Stimulated activated naive CD8-positive, alpha-beta T cell treated with anti-CD3 and anti-CD28 coated beads, Interleukin-15, Interleukin-2, amounts not matched to agents 100 U/mL and 50 U/mL, for 24 hours (primary cell): ENCODE measurements at places on chromosomes 2 and 18.

DNA sequence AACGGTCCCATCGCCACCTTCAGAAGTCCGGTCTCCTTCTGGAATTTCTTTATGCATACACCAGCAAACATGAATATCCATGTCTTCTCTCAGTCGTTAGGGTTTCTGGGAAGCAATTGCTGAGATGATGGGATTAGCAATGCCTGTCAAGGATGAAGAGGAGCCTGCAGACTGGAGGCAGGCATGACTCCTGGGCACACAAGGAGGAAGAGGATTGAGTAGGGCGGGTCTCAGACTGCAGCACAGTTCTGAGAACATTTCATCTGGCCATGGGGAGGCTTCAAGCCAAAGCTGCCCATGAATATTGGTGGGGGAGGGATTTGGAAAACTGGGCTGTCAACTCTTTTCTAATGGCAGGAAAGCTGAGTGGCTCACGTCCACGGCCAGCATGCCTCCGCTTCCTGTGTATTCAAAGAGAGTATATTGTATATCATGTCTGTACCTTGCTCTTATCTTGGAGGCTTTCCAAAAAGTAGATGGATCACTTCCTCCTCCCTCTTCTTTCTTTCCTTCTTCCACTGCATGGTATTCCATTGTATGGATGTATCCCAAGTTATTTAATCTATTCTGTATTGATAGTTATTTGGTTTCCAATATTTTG is 24.5 kb downstream of the MC2R start:
- DNase-seq, result no peak

- DNase-seq, result peak; percentile 32
Measured at GRCh38 chr2:98455494-98455976, 10.9 kb downstream of the INPP4A start.

- peak; percentile 2 for DNase-seq
Measured at GRCh38 chr2:150023044-150023443, 435.5 kb upstream of the MMADHC start.

DNA sequence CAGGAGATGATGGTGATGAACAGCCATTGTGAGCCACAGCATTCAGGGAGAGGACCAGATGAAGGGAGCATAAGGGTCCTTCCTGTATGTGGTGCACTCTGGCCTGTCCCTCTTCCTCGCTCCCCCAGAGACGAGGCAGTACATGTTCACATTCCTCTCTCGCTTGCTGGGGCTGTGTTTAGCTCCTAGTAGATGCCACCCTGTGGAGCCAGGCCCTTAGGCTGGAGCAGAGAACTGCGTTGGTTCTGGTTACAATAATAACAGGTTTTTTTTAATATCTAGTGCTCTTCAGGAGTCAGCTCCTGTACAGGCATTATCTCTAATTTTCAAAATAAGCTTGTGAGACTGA is 171.1 kb upstream of the MYT1L start:
- no peak for DNase-seq

DNA sequence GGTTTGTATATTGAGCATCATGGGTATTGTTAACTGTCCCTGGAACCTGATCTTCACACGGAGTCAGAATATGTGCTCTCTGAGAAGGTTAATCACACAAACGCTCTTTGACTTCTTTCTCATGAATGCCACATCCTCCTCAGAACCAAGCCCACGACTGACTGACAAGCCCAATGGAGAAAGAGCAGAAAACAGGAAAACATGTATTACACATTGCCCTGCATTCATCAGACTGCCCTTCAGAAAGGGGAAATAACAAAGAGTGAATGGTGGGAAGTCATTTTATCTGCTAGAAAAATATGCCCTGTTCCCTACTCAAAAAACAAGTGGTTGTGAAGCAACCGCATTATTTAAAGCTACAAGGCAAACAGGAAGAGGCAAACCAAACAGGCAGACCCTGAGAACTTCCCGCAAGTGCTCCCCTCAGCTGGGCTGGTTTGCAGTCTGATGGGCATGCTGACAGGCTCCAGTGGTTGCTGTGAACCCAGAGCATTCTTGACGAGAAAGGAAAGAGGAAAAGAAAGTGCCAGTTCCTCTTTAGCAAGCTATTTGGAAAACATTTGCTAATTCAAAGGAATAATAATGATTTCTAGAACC is 172.9 kb upstream of the SETBP1 start:
- peak; percentile 29 for DNase-seq

- peak; percentile 74 for DNase-seq
Measured at GRCh38 chr2:30234180-30234971, 3.0 kb downstream of the LBH start.

DNA sequence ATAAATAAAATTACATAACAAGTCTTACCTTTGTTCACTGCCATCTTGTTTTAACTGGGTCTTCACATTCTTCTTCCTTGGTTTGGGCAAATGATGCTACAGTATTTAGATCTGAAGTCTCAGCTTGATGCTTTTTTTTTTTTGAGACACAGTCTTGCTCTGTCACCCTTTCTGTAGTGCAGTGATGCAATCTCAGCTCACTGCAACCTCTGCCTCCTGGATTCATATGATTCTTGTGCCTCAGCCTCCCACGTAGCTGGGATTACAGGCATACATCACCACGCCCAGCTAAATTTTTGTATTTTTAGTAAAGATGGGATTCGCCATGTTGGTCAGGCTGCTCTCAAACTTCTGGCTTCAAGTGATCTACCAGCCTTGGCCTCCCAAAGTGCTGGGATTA is 53.2 kb upstream of the MAT2A start:
- no peak for DNase-seq

GRCh38 chr2:78411303-78411702 is 614.2 kb upstream of the REG3G start:
- DNase-seq, result no peak

GRCh38 chr2:240833724-240834285 is 13.8 kb upstream of the KIF1A start:
- no peak for DNase-seq

GRCh38 chr2:240443891-240444301 is 8.4 kb downstream of the GPC1 start:
- no peak for DNase-seq

DNA sequence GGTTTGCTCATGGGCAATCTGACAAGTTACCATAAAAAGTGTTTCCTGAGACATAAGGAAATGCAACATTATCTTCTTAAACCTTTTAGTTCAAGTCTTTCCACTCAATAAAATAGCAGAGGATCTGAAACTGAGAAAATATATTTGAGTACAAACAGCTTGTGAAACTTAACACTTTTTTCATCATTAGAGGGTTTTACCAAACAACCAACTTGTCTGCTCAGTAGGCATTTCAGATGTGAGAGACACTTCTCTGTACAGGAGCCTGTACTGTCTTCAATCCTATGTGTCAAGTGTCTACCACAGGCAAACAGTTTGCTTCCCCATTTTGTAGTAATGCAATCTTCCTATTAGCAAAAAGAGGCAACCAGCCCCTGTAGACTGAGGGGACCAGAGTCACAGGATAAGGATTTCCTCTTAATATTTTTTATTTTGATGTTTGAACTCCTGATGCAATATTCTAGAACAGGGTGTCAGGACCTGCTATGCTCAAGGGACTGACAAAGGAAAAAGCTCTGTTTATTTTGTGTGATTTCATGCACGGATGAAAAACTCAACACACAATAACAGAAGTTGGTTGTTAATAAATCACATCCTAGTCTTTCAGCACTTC is 159.1 kb upstream of the LHCGR start:
- no peak for DNase-seq

GRCh38 chr2:16578081-16578480 is 87.6 kb downstream of the CYRIA start:
- DNase-seq, result no peak

DNA sequence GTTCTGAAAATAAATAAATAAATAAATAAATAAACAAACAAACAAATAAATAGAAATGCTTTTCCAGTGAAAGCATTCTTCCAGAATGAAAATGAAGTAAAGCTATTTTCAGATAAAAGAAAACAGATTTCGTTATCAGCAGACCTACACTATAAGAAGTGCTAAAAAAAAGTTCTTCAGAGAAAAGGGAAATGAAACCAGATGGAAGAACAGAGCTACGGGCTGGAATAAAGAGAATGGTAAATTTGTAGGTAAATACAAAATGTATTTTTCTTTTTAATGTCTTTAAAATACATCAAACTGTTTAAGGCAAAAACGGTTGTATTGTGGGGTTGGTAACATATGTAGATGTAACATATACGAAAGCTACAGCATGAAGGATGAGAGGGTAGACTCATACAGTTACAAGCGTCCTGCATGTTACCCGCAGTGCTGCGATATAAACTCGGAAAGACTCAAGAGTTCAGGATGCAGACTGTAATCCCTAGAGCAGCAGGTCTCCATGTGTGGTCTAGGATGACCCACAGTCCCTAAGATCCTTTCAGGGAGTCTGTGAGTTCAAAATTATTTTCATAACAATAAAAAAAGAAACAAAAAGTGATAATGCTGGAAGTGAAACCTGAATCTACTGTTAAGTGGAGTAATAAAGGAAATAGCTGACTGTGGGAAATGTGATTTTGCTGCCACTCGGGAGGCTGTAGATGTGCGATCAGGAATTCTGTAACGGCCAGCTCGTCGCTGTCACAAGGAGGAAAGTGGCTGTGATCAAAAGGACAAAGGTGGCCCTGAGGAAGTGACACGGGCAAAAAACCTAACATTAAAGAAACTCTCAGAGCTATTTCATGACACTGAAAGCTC is 5.3 kb upstream of the RAB12 start:
- no peak for DNase-seq
